ENCODE measurements at places on chromosomes 11 and 22.

GRCh38 chr22:21714059-21714770 lies 21.4 kb downstream of the YPEL1 start:
- no peak for DNase-seq

GRCh38 chr11:66844496-66845142 lies 1.4 kb downstream of the RCE1 start:
- DNase-seq = no peak

GRCh38 chr11:69352715-69353319 lies 58.9 kb downstream of the MYEOV start:
- no peak for DNase-seq

- DNase-seq = peak; percentile 37
These were observed 150.5 kb downstream of the FEZ1 start for GRCh38 chr11:125345421-125346178.

DNA sequence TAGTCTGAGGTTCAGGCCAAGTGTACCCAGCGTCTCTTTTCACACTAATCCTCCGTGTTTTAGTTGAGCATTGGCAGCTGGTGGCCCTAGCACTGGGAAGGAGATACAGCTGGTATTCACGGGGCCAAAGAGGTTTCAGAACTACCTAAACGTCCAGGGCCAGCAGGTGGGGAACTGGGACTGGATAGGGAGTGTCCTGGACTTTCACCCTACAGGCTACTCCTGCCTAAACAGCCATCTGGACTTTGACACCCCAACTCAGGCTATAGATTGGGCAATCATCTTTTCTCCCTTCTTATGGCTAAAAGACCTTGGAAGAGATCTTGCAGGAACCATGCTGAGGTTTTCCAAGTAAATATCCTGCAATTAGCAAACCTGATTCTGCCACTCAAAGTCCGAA lies 2.8 kb downstream of the SPON1 start:
- no peak for DNase-seq

DNA sequence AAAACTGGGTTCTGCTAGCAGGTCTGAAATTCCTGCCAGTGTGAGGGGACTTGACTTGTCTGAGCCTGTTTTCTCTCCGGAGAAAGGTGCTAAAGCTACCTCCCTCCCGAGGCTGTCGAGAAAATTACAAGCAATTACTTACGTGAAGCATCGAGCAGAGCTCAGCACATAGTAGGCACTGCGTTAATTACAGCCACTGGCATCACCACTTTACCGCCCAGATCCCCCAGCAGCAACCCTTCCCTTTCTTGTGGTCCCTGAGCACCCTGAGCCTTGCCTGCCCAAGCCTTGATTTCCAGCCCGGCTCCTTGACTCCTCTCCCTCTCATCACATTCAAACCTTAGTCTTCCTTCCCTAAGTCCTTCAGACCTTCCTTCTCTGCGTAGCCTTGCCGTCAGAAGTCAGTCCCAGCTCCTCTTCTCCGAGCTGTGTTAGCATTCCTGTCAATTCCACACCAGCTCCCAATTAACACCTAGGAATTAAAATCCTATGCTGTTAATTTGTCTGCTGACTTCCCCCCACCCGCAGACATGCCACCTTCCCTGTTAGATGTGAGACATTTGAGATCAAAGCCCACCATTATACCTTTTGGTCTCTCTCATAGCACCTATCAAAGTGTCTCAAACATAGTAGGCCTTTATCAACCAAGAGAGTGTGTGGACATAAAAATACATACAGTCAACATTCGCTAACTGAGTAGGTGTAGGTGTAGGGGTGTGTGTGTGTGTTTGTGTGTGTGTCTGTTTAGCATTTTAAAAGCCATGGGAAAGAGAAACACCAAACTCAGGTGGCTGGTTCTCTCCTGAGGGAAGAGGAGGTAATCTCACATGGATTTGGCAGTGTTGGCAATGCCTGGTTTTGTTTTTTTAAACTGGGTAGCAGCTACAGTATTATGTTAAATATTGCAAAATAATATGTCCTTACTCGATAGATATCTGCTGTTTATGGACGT lies 2.8 kb upstream of the KCNJ5 start:
- DNase-seq = no peak

DNA sequence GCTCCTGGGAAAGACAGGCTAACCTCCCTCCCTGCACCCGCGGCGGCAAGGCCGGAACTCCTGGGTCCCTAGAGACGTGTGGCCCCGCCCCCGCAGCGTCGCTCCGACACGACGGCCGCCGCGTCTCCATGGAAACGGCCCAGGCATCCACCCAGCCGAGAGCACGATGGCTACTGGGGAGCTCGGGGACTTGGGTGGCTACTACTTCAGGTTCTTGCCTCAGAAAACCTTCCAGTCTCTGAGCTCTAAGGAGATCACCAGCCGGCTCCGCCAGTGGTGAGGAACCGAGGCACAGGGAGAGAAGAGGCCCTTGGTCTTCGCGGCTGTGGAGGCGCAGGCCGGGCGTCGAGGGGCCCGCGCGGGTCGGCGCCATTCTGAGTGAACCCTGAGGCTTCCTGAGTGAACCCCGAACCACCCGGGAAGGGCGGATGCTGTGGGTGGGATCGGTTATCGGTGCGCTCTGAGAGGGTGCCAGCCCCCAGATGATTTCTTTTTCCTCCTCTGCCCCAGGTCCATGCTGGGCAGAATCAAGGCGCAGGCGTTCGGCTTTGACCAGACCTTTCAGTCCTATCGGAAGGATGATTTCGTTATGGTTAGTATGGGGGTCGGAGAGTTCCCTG lies at the start of gene CFAP300:
TSS of gene CFAP300 (plus strand) at position 133 of the 620 bp plus-strand sequence. CDS start at position 167, 34 bp downstream.
- peak; percentile 18 for DNase-seq

DNA sequence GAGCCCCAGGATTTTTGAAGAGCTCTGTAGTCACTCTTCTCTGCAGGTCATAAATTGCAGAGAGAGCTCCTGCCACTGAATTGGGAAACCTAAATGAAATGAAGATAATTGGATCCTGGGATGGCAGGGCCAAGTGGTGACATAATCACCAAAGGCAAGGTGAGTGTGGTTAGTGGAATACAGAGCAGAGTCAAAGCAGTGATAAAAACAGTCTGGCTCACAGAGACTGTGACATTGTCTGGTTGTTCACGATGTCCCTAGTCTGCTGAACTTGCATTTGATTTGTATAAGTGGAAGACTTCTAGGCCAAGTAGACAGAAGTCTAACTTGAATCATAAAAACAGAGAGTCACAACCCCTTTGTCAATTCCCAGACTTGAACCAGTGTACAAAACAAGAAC lies 26.8 kb upstream of the SPATA19 start:
- DNase-seq = no peak

DNA sequence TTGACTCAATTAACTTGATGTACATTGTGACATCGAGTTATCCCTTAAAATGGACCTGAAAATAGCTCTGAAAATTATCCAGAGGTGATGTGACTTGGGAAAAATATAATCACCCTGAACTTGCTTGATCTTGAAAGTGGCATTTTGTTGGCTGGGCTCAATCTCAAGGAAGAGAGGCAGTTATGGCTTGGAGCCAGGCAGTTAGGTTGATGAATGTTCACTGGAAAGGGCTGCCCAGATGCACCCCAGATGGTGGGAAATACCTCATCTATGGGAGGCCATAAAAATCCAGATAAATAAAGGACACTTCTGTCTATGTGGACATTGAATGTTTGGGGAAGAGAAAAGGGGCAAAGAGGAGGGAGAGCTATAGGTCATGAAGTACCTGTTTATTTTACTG lies 55.7 kb upstream of the OR5AN1 start:
- DNase-seq = no peak

GRCh38 chr22:41911001-41911611 lies 3.8 kb downstream of the SHISA8 start:
- no peak for DNase-seq

GRCh38 chr11:72129381-72129780 lies 6.1 kb upstream of the FOLR3 start:
- no peak for DNase-seq

GRCh38 chr11:103928802-103929161 lies 107.7 kb upstream of the DDI1 start:
- DNase-seq = no peak

GRCh38 chr11:1226226-1226985 lies 3.5 kb downstream of the MUC5B start:
- no peak for DNase-seq

DNA sequence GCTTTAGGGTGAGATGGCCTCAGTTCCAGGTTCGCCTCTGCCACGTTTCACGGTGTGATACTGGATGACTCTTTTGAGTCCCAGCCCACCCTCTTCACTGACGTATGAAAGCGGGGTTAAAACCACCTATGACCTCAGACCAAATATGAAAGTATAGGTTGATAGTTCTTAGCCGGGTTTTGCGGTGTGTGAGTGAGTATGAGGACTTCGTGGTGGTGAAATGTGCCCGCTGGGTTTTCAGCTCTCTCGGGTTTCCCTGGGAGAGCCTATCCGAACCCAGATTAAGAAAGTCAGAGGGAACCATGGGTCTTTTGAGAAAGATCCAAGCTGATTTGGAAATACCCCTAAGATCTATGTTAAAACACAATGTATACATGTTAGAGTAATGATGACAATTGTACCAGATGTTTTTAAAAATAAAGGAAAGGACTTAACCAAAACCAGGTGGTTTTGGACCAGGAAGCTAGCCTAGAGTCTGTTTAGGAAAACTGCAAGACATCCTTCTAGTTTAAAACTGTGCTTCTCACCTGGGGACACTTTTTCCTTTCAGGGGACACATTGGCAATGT lies 25.8 kb upstream of the ST3GAL4 start:
- DNase-seq = no peak

GRCh38 chr11:82756765-82757639 lies 23.3 kb upstream of the FAM181B start:
- DNase-seq = no peak

DNA sequence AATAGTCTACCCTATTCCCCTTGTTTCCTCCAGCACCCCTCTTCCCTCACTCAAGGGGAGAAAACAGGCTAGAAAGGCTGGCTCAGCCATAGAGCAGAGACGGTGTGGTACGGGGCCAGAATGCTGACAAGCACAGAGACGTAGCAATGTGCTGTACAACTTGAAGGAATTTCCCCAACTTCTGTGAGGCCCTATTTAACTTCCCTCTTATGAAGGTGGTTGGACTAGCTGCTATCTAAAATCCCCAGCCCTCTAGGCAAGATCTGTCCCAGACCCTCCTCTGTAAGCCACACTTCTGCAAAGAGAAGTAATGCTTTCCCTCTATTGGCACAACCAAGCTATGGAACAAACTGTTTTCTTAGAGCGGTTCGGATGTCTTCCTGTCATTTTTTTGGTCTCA lies 37.8 kb downstream of the PLEKHA7 start:
- no peak for DNase-seq

- DNase-seq = no peak
These were observed 29.0 kb downstream of the TXN2 start for GRCh38 chr22:36452250-36452977.

- no peak for DNase-seq
These were observed 52.0 kb downstream of the ARHGEF12 start for GRCh38 chr11:120388261-120388660.
